ENCODE measurements at places on chromosomes 13 and 19.

DNA sequence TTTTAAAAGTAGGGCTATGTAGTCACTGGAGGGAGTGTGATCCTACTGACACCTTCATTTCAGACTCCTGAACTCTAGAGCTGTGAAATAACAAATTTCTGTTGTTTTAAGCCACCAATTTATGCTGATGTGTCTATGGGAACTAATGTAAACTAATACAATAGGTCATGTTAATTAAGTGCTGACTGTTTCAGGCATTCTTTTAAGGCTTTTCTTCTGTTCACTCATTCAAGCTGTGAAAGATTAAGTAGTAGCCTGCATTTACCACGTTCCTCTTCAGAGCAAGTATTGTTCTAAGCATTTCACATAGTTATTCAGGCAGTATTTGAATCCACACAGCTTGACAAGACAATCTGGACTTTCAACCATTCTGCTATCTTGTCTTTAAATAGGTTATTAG is 1135.0 kb downstream of the SLITRK1 start:
- DNase-seq: no peak

GRCh38 chr13:50306156-50306555 is 290.9 kb downstream of the KCNRG start:
- DNase-seq: no peak

DNA sequence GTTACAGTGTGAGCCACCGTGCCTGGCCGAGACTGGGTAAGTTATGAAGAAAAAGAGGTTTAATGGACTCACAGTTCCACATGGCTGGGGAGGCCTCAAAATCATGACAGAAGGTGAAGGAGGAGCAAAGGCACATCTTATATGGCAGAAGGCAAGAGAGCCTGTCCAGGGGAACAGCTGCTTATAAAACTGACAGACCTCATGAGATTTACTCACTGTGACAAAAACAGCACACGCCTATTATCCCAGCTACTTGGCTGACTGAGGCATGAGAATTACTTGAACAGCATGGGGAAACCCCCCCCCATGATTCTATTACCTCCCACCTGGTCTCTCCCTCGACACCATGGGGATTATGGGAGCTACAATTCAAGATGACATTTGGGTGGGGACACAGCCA is 23.4 kb upstream of the ZNF561 start:
- no peak for DNase-seq

DNA sequence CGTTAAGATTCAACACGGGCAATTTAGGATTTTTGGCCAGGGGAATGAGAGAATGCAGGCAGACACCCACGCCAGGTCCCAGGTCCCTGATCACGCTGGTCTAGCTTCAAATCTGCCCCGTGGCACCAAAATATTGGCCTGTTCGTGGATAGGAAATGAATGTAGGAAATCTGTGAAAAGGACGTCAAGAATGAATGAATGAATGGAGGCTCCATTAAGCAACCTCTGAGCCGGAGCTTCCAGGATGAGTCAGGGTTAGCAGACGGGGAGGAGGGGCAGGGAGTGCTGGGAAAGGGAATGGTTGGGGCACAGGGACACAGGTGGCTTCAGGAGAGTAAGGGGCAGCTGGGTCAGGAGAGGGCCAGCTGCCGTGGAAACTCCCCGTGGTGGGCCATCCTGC is 4.2 kb downstream of the SULT2B1 start:
- no peak for DNase-seq

DNA sequence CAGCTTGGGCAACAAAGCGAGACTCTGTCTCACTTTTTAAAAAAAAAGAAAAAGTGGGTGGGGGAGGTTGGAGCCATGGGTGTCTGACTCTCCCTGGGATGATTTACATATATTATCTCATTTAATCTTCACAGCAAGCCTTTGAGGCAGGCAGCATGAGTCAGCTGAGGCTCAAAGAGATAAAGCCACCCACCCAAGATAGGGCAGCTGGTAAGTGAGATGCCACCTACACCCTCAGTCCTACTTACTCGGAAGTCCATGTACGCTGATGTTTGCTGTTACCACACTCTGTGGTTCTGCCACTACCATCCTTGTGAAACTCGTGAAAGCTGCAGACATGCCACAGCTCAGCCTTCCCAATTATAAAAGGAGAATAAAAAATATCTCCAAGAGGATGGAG is 142.0 kb upstream of the TSHZ3 start:
- DNase-seq: no peak

DNA sequence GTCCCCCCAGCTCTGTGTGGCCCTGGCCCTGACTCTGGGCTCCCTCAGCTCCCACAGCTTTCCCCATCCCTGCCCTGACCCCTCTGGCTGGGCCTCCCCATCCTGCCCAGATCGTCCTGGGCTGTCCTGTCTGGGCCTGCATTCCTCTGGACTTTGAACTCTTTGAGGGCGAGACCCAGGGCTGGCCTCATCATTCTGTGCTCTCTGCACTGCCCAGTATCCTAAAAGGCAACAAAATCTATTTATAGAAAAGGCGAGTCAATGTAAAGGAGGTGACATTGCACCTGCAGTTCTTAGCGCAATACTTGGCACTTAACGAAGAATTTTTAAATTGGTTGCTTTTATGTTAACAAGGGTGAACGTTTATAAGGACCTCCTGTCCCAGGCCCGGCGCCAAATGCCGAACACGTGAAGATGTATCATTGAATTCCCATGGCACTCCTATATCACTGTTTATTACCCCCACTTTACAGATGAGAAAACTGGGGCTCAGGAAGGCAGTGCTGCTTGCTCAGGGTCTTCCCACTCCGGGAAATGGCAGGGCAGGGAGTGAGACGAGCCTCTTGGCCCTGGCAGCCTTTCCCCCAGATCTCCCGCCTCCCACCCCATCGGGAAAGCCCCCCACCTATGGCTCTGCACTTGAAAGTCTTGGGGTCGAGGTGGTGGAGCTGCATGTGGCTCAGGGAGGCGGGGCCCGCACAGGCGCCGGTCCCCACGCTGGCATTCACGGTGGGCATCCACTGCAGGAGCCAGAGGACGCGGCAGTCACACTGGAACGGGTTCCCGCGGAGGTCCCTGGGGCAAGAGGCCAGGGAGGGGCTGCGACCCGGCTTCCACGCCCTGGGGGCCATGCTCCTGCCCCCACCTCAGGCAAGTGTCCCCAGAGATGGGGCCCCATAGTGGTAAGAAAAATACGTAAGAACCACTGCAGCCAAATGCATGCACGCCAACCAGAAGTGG is 3.8 kb downstream of the LGI4 start:
- DNase-seq: no peak

DNA sequence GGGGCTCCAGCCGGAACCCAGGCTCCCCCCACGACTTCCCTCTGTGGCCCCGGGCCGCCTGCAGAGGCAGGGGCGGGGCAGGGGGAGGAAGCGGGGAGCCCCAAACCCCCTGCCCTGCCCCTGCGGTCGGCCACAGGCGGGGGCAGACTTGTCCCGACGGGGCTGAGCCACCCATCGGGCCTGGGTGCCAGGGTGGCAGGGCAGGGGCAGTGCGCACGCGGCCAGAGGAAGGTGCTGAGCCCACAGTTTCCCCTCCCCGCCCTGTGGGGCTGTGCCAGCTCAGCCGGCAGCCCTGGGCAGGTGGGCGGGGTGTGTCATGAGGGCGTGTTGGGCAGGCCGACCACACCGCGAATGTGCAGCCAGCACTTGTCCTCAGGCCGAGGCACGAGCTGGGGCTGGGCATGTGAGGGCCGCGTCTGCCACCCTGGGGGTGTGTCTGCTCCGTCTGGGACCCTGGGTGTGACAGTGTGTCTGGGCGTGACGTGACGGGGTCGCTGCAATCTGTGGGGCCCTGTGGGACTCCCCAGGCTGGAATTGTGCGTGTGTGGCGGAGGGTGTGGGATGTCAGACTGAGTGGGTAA is 17.7 kb downstream of the CCDC97 start:
- DNase-seq: peak; percentile 56

DNA sequence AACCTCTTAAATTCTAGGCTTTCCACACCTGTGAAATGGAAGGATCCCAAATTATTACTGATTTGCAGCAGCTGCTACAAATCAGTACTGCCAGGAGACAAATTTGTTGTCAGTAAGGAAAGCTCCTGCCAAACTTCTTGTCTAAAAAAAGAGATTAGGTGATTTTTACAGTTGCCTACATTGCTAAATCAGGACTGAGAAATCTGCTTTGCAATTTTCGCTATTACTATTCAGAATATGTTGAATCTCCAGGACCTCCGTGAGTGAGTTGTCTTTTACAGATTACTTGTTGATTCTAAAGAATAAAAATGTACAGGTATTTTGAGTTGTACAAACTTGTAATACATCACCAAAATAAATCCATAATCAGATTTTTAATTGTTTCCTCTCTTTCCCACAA is 1815.9 kb downstream of the PCDH9 start:
- no peak for DNase-seq

- no peak for DNase-seq
Observed at GRCh38 chr13:53941588-53942190, 913.1 kb downstream of the OLFM4 start.

GRCh38 chr13:84912720-84913119 is 886.5 kb downstream of the SLITRK6 start:
- no peak for DNase-seq

- DNase-seq: no peak
Observed at GRCh38 chr19:33242131-33242530, 16.5 kb upstream of the SLC7A10 start.

- DNase-seq: no peak
Observed at GRCh38 chr19:29884466-29884865, 57.6 kb upstream of the URI1 start.

GRCh38 chr19:6654347-6655310 is 15.3 kb downstream of the TNFSF14 start:
- DNase-seq: no peak

- DNase-seq: no peak
Observed at GRCh38 chr13:42615691-42616090, 41.7 kb downstream of the TNFSF11 start.

- no peak for DNase-seq
Observed at GRCh38 chr13:111977179-111977506, 89.8 kb upstream of the SOX1 start.

GRCh38 chr13:30577401-30577852 is 40.3 kb upstream of the USPL1 start:
- no peak for DNase-seq

DNA sequence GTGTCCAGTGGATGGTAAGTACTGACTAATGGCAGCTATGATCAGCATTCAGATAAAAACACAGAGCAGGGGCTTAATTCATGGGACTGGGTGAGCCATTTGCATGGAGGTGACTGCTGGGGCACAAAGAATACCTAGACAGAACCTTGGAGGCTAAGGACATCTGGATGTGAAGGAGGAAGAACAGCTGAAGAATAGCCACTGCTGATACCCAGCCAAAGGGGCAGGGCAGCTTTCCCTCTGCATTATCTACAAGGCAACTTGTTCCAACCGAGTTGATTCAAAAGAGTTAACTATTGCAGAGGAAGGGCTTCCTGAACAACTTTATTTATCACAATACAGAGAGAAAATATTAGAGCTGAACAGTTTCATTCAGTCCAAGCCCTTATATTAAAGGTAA is 13.1 kb upstream of the THSD1 start:
- DNase-seq: no peak

DNA sequence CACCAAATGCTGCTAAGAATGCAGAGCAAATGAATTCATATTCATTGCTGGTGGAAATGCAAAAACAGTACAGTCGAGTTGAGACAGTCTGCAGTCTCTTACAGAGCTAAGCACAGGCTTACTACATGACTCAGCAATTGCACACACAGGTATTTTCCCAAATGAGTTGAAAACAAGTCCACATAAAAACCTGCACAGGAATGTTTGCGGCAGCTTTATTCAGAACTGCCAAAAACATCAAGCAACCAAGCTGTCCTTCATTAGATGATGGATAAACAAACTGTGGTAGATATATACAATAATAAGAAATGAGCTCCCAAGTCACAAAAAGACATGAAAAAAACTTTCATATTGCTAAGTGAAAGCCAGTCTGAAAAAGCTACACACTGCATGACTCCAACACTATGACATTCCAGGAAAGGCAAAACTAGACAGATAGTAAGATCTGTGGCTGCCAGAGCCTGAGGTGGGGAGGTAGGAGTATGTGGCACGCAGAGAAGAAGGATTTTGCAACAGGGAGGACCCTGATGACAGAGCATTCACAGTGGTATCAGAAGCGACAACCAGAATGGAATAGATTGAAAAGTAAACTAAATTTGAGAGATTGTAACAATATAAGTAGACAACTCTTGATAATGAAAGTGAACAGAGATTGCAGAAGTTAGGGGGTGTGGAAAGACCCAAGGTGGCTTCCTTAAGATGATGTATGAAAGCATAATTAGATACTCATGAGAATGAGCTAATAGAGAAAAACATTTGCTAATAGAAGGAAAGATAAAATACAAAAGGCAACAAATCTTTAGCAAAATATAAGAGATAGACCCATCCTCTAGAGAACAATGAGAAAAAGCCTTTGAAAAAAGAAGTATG is 52.7 kb downstream of the TSC22D1 start:
- DNase-seq: peak; percentile 17

GRCh38 chr13:101648766-101649487 is 196.5 kb downstream of the ITGBL1 start:
- DNase-seq: no peak

- DNase-seq: no peak
Observed at GRCh38 chr19:13493516-13494310, 12.6 kb downstream of the CACNA1A start.

DNA sequence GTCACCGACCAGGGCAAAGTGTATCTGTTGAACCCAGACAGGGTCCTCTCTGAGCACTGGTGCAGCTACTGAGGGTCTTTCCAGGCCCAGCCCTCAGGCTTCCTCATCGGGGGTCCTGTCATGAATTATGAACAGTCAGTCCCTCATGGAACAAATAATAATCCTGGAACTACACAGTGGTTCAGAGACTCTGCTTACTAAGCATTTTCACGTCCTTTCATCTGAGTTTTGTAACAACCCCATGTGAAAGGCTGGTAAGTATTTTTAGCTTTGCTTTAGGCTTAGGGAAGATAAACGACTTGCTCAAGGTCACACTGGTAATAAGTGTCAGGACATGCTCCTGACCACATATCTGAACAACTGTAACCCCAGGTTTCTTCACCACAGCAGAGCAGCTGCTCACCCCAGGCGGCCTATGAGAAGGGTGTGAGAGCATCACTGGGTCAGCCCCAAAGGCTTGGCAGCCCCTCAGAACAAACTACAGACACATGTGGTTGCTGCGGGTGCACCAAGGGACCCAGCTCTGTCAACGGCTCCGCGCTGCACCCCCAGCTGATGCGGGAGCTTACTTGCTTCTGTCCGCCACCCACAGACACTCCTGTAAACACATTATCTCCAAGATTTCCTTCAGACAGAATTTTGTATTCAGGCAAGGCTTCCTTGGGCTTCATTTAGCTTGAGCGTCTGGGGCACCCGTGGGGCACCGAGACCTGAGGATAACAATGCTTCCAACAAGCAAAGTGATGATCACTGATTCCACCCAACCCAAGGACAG is 19.4 kb upstream of the GSX1 start:
- DNase-seq: no peak

DNA sequence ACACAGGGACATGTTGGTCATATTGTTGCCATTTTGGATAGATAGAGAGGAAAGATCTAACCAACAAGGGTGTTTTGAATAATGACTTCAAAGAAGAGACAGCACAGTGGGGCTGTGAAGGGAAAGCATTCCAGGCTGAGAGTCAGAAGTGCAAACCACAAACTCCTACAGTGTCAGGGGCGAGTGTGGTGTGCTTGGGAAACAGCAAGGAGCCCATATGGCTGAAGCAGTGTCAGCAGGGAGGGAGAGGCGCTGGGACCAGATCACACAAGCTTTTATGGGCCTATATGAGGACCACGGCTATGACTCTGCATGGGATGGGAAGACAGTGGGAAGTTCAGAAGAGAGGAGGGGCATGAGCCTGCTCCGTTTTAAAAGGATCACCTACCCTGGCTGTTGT is 166.4 kb downstream of the MYO16 start:
- no peak for DNase-seq

- DNase-seq: no peak
Observed at GRCh38 chr19:29770648-29771047, 41.1 kb upstream of the CCNE1 start.

GRCh38 chr13:112525356-112525945 is 62.5 kb downstream of the TUBGCP3 start:
- no peak for DNase-seq

Measured in hippocampal formation (tissue), 2 donors.